Mammary epithelial cell (primary cell): ENCODE measurements at places on chromosomes 2 and 18. TPM values are rescaled to one million over a fixed set of nuclear protein-coding genes. Genes with fewer than 3 reads are reported as not detected.

- peak; percentile 70 for DNase-seq
Measured at GRCh38 chr18:51527826-51528225, 330.3 kb upstream of the MEX3C start.

GRCh38 chr18:25313268-25313667 is 38.7 kb downstream of the ZNF521 start:
- no peak for DNase-seq

TUBA3E gene
- total RNA-seq: not detected in 2 replicates

GRCh38 chr2:21773168-21773567 is 649.4 kb downstream of the TDRD15 start:
- no peak for DNase-seq

DNA sequence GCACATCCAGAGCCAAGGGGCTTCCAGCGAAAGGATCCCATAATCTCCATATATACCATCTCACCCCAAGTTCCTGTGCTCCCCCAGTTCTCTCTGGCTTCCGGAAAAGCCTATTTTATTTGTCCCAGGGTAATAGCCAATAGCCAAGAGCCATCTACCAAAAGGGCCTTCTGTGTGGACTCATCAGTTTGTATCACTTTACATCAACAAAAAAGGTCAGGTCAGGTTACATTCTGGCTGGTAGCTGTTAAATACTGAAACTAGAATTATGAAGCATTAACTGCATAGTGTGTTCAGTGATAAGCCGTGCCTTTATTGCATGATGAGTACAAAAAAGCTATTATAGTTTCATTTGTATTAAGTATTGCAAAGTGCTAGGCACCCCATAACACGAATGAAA is 223.7 kb downstream of the IRS1 start:
- DNase-seq: no peak

- DNase-seq: no peak
Measured at GRCh38 chr2:24576617-24577016, 85.6 kb downstream of the NCOA1 start.

DNA sequence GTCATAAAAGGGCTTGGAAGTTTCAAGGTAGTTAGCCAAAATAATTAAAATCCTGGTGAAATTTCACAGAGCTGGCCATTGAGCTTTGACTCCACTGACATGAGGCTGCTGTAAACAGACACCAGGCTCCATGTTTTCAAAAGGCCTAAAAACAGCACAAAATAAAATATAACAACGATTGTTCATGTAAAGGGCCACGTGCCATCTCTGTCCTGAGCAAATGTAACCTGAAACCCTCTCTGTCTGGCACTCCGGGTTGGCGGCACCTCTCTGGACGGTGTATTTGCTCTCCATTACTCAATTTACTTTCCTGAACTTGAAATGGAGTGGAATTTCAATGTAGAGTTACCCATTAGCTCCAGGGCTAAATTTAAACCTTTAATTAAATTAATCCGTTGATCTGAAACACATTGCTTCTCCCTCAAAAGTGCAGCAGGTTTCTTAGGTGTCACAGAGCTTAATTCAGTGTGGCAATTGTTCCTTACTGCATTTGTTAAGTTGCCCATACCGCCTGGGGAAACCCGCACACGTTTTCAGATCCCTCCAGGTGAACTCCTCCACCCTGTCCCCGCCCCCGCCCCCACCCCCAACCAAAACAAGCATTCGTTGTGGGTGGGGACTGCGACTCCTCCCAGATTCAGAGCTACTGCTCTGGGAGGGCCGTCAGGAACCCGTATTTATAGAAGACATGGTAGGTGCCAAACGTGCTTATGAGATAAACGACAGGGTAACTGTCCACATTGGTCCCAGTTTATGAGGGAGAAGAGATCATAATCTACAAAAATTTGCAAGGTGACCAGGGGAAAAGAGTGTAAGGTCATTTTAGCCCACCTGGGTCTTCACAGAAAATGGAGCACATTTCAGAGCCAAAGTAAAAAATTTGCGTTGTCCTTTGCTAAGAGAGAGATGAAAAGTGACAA is 1.2 kb upstream of the CABLES1 start:
- peak; percentile 42 for DNase-seq

DNA sequence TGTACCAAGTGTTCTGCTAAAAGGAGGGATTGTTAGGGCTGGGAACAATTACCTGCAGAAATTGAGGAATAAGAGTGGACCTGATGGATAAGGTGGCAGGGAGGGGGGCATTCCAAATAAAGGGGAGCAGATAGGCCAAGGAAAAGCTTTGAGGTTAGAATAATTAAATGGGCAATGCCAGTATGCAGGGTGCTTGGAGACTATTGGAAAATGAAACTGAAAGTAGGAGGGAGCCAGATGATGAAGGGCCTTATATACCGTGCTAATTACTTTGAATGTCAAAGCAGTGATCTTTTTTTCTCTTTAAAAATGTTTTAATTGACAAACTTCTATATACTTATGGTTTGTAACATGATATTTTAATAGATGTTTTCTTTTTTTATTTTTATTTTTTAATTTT is 42.9 kb downstream of the MMADHC start:
- no peak for DNase-seq

DNA sequence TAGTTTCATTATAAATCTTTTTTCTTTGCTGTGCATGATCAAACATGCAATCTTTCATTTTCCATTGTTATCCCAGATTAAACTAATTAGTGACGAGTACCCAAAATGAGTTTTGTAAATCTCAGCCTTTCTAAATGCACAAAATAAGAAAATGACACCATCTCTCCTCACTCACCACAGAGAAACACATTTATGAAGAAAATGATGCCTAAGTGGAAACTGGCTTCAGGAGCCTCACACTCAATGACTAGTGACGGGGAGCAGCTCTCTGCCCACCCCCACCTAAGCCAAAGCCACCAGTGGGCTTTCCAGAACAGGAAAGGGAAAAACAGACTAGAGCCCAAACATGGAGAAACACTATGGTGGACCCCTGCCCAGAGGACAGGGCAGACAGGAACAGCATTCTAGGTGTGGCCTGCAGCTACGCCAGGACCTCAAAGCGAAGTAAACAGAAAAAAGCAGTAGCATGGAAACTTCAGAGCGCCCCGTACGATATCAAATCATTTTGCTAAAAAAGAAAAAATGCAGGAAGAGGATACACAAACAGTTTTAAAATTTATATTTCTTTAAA is 113.5 kb downstream of the RBMS1 start:
- no peak for DNase-seq

DNA sequence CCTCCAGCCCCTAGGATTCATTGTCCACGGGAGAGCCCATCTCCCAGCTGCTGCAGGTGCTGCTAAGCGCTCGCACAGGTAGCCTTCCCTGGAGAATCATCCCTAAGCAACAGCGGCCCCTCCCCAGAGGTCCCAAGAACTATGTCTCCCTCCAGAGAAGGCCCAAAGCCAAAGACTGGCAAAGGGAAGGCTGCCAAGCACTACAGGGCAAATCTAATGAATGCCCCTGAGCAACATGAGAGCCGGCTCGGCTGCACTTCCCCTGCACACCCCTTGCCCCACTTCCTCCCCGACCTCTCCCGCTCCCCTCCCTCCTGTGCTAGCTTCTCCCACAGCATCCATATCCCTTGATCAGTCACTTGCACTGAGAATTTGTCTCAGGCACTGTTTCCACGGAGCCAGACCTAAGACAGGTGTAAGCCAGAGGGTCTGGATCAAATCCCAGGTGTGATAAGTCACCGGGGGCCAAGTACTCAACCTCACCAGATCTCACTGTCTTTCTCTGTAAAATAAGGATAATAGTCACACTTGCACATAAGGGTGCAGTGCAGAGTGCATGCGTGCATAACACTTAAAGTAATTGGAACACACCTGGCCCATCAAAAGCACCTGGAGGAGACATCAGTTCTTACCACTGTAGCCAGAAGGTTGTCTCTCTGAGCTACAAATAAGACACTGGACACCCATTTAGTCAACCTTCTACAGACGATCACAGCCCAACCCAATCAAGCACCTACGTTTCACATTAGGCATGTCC is 20.1 kb upstream of the COL6A3 start:
- DNase-seq: no peak
